ENCODE measurements at places on chromosomes 7 and 10. TPM values are rescaled to one million over a fixed set of nuclear protein-coding genes. Genes with fewer than 3 reads are reported as not detected.

Gene ACTL6B
- total RNA-seq = not detected

- peak; percentile 60 for DNase-seq
Measured at GRCh38 chr7:68176974-68177373, 1180.3 kb downstream of the TYW1 start.

- DNase-seq = no peak
Measured at GRCh38 chr10:71236286-71236685, 23.9 kb downstream of the UNC5B start.

Gene HOXA11
- total RNA-seq = 5.8 TPM

Gene TMEM26
- total RNA-seq = not detected

GRCh38 chr7:54774785-54775740, 16.1 kb upstream of the SEC61G start:
- DNase-seq = peak; percentile 93

DNA sequence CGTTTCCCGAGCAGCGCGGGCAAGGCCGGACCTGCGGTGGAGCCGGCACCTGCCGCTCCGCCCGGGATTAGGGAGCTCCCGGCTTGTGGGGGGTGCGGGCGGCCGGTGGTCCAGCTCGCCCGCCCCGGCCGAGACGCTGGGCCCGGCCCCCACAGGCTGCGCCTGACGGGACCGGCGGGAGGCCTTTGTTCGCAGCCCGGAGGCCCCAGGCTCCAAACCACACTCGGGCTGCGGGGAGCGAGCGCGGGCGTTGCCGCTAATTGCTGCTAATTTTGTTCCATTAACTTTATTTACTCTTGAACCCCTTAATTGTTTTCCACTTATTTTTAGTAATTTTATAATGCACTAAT, 9.6 kb downstream of the UNCX start:
- DNase-seq = no peak

Gene CSTF2T
- total RNA-seq = 35.2 TPM

DNA sequence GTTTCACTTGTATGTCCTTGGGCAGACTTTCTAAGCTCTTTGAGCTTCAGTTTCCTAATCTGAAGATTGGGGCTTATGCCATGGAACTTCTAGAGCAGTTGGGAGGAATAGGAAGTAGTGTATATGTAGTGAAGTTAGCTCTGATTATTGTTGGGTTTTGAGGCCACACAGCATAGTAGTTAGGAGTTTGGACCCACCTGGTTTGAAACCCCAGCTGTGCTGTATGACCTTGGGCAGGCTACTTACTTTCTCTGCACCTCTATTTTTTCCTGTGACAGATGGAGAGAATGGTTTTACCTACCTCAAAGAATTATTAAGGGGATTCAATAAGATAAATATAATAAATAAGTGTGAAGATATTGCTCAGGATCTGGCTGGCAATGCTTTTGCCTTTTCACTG, 61.4 kb upstream of the ADRB1 start:
- DNase-seq = no peak

Gene CALHM1
- 0.13 TPM for total RNA-seq

- no peak for DNase-seq
Measured at GRCh38 chr10:102492983-102493382, 9.5 kb downstream of the ACTR1A start.

- DNase-seq = no peak
Measured at GRCh38 chr10:70498970-70499835, 20.6 kb downstream of the PALD1 start.

Gene SFXN3
- 14.3 TPM for total RNA-seq

DNA sequence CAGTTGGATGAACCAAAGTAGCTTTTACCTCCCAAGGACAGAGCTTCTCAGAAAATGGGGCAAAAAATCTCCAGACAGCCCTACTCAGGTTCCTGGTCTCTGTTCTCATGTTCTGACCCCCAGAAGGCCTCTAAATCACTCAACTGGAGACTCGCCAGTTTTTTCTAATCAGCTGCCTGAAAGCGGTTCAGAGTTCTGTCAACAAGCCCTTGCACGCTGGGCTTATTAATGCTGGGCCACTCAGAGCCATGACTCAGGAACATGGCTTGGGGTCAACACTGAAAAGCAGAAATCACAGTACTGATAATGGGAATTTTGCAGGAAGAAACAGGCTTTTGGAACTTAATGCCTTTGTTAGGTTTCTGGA, 15.3 kb downstream of the ECHDC3 start:
- DNase-seq = peak; percentile 81

Measured in SJCRH30 (cell line).